ENCODE measurements at places on chromosomes 2 and 18.

- DNase-seq = no peak
These were observed 84.6 kb downstream of the TMEM237 start for GRCh38 chr2:201558665-201559064.

DNA sequence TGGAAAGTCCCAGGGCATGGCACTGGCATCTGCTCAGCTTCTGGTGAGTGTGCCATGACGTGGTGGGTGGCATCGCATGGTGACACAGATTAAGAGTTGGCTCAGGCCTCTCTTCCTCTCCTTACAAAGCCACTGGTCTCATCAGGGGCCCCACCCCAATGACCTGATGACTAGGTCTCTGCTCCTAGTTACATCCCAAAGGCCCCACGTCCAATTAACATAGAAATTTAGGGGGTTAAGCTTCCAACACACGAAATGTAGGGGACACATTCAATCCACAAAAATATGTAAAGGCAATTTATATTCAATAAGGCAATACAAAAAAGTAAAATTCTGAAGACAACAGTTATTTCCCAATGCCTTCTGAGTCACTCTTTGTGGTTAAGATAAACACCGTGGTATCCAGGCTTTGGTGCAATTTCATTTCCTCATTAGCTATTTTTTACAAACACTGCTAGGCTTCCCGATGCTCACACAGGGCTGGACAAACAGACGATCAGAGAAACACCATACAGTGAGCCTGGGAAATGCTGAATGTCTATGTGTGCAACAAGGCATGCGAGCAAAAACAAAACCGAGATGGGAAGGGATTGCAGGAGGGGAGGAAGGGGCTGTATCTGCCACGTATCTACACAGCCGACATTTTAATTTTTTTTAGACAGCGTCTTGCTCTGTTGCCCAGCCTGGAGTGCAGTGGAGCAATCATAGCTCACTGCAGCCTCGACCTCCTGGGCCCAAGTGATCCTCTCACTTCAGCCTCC is 67.2 kb downstream of the MBP start:
- DNase-seq = no peak

- no peak for DNase-seq
These were observed 42.6 kb upstream of the MTCL1 start for GRCh38 chr18:8662560-8663255.

- DNase-seq = no peak
These were observed 191.6 kb downstream of the SEPTIN10 start for GRCh38 chr2:109422071-109422757.

GRCh38 chr2:45649462-45649857 is 2.0 kb upstream of the PRKCE start:
- DNase-seq = no peak

- no peak for DNase-seq
These were observed 57.8 kb upstream of the KIF5C start for GRCh38 chr2:148817210-148817708.

- no peak for DNase-seq
These were observed 190.0 kb downstream of the ZBTB7C start for GRCh38 chr18:48219037-48219809.

DNA sequence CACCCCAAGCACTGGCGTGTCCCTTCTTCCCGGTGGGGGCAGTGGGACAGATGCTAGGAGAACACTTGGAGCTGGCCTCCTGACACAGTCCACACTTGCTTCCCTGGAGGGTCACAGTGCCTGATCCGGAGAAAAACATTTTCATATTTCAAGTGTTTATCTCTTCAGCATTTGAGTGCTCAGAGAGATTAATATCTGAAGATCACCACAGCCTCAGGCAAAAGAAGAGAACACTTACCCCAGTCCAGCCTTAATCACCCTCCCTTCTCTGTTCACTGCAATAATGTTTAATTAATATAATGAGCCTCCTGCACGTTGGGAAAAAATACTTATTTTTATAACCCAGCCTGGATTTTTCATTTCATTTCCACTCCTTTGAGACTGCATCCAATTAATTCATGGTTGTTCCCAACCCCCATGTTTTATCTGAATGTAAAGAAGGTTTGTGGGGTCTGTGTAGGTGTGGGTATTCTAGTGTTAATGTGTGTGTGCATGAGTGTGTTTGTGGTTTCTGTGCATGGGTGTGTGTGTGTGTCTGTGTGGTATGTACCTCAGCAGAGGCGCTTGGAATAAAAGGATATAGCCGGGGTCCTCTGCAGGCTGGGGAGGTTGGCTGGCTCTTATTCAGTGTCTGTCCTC is 72.1 kb downstream of the NRP2 start:
- DNase-seq = no peak

DNA sequence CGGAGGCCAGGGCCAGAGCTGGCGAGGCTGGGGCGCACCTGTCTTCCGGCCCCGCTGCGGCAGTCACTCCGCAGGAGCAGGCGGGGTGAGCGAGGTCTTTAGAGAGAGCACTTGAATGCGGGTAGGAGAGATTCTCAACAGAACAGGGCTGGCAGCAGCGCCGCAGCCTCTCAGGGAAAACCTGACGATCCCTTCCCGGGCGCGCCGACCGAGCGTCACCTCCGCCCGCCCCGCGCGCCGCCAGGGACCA is 526 bp downstream of the PRKRA start:
- no peak for DNase-seq

DNA sequence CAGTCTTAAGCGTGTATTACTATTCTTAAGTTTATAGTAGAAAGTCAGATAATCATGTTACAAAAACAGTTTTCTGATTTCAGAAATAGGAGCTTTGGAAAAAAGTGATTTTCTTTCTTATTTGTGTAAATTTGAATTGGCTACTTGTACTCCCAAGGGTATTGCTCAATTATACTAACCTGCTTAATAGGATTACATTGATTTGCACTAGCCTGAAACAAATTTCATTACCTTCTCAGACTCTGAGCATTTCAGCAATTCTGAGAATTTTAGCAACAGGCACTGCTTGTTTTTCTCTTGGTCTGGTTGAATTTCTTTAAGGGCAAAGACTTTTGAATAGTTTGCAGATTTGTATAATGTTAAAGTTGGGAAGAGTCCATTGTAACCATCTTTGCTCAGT is 87.2 kb upstream of the NXPH2 start:
- no peak for DNase-seq

GRCh38 chr2:220619525-220620220 is 952.4 kb downstream of the EPHA4 start:
- no peak for DNase-seq

GRCh38 chr2:145685383-145686050 is 1165.6 kb upstream of the ZEB2 start:
- no peak for DNase-seq

DNA sequence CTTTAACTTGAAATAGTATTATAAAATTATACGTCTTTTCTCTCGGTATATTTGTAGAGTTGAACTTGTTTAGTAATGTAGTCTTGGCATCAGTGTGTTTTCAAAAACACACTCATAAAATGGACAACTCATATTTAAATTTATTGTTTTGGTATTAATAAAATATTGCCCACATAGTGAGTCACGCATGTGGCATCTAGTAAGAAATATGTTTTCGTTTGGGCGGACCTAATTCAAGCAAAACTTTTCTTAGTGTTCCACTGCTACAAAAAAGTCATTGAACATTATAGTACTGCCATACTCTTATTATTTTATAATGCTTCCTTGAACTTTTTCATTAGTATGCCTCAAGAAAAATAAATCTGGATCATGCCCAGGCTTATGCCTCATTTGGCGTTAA is 31.1 kb upstream of the FAM237A start:
- no peak for DNase-seq

DNA sequence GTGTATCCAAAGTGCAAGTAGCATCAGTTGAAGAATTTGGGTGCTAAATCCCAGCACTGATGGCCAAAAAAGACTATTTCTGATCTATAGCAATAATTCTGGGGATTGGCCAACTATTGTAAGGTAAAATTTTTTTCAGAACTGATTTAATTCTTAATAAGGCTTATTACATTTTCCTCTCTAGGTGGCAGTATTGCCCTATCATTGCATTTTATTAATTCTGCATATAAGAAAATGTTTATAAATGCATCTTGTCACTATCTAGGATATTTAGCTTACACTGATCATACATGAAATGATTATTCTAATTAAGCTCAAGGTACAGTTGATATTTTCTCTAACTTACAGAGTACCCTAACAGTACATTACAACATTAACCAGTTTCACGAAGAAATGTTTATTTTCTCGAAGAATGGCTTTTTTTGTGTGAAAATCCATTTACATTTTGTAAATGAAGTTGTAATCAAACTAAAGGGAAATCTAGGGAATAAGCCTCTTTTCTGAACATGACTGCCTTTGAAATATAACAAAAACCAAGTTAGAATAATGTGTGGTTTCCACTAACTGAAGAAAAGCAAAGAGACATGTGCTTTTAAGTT is 11.0 kb downstream of the TTN start:
- DNase-seq = no peak

DNA sequence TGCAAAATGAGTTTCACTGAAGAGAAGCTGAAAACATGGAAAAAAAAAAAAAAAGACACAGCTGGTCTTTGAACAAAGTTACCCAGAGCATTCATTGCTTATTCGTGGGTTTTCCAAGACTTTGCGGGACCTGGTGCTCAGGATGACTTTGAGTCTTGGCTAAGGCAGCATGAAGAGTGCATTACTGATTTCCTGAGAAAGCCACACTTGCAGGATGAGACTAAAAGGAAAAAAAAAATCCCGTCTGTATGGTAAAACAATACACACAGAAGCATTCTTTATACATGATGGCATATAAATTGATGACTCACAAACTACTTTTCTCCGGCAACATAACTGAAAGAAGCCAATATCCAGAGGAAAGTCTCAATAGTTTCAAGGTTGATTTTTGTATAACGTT is 195.4 kb downstream of the SPP2 start:
- DNase-seq = no peak

- DNase-seq = no peak
These were observed 57.3 kb upstream of the PSMD14 start for GRCh38 chr2:161250864-161251436.

DNA sequence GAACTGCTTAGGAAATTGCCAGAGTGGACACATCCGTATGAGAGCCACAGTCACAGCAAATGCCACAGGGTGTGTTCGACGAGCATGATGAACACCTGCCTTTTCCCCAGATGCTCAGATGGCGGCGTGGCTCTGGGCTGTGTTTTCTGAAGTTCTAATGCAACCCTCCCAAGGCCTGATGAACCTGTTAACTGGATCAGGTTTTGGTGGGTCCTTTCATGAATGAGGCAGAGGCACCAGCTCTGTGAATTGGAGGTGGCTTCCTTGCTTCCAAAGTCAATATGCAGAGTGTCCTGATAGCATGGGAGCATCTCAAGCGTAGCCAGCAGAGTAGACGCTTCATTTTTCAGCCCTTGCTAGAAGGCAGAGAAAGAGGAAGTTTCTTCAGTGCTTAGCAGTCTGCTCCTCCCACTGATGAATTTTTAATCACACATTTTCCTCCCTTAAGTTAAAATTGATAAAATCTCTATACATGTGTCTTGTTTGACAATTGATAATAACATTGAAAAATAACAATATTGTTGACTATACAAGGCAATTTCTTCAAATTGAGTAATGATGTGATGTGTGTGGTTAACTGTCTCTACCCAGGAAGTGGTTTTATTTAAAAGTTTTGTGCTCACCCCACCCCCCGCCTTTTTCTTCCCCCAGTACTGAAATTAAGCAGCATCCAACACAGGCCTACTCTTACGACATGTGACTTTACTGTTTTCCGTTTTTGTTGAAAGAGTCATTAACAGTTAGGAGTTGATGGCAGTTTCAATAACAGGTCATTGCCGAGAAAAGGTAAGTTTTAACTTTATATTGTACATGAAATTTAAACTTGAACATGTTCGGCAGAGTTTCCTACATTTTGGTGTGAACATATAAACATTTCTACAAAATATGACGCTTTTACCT is at the start of gene ARHGAP15:
ARHGAP15 (plus strand) TSS at position 739 of the 900 bp plus-strand sequence.
- DNase-seq = peak; percentile 69

DNA sequence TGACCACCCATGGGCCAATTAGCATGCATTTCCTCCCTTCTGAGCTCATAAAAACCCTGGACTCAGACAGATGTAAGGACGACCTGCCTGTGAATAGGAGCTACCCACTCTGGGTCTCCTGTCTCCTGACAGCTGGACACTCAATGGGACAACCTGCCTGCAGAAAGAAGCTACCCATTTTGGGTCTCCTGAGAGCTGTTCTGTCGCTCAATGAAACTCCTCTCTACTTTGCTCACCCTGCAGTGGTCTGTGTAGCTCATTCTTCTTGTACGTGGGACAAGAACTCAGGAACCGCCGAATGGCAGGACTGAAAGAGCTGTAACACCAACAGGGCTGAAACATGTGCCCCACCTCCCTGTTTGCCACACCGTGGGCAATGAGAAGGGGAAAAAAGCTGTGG is 60.3 kb upstream of the DYNC1I2 start:
- no peak for DNase-seq

GRCh38 chr18:59300676-59301285 is 17.7 kb downstream of the CPLX4 start:
- no peak for DNase-seq

GRCh38 chr2:241997017-241997416 is 127.5 kb downstream of the RTP5 start:
- DNase-seq = no peak

DNA sequence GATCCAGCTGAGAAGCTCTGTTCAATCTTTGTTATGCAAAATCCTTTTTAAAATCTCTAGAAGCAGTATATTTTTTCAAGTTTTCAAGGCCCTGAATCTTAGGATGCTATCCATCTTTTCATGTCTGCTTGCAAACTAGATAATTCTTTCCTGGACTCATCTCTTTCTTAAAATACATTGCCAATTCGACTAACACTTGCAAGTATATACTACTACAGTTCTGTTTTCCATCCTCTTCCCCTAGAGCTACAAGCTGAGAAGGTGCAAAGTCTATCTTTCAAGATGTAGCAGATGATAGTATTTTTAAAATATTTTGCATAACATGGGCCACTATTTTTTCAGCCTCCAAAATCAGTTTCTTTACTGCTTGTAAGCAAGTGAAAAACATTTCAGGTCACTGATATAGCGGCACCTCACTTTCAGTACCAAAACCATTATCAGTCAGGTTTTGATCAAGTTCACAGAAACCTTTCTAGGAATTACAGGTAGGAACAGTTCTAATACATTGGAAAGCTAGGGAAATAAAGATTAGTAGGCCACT is 196.4 kb upstream of the CDH20 start:
- DNase-seq = no peak

DNA sequence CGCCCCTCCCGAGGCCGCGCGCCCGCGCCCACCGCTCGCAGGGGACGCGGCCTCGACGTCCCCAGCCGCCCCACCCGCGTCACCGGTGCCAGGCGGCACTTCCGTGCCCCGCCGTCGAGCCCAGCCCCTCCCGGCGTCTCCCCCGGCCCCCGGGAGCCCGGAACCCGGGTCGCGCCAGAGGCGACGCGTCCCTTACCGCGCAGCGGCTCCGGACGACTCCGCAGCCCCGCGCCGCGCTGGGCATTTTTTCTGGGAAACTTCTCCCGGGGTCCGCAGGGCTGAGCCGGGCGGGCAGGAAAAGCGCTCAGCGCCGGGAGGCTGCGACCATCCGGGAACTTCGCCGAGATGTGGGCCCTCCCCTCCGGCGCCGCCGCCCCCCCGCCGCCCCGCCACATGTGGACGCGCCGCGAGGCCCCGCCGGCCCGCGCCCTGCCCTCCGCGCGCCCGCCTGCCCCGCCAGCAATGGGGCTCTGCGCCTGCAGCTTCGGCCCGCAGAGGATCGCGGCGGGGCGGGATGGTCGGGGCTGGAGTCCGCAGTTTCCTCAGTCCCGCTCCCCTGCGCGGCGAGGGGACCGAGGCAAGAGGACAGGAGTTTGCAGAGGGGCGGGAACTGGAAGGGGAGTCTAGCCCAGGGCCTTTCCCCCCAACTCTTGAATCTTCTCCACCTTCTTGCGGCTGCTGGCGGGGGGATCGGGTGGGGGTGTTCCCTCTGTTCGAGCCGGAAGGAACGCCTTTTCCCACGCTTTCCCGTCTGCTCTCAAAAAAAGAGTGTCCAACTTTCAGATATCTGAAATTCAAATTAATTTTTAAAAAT is 81.5 kb downstream of the CHRNA1 start:
- DNase-seq = peak; percentile 52

GRCh38 chr2:195535911-195536522 is 121.0 kb upstream of the SLC39A10 start:
- peak; percentile 43 for DNase-seq

All from stimulated activated CD4-positive, alpha-beta T cell treated with anti-CD3 and anti-CD28 coated beads, Interleukin-1b, Interleukin-23, amount 100 ng/mL, for 4 hours (primary cell).